Astrocyte of the cerebellum (primary cell): ENCODE measurements at places on chromosomes 2 and 18.

DNA sequence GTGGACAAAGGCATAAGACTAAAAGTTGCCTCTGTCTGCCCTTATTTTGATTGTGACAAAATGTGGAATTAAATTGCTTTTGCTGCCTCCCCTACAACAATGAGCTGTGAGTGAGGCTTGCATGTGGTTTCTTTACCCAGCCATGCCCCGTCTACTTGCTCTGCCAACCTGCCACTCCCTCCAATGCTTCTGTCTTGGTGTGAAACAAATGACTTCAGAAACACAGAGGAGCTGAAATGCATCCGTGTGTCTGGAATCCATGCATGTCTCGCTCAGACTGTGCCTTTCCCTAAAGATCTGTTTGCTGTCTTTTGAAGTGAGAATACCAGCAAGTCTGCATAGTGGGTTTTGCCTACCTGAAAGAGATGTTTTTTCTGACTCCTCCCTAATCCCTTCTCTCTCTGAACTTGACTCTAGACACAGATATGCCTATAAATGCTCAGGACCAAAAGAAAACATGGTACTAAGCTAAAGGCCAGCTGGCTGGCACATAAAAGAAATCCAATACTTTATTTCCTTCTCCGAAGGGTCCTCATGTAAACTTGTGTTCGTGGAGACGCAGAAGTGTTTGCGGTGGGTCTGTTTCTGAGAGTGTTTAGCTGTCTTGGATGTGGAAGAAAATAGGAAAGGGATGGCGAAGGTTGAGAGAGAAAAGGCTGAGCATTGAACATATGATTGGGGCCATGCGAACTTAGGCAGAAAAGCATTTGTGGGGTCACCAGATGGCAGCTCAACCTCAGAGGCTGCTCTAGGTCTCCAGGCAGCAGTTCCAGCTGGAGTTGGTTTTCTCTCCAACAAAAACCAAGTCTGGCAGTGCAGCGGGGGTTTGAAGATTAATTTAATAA is 120.5 kb downstream of the CCBE1 start:
- no peak for DNase-seq

DNA sequence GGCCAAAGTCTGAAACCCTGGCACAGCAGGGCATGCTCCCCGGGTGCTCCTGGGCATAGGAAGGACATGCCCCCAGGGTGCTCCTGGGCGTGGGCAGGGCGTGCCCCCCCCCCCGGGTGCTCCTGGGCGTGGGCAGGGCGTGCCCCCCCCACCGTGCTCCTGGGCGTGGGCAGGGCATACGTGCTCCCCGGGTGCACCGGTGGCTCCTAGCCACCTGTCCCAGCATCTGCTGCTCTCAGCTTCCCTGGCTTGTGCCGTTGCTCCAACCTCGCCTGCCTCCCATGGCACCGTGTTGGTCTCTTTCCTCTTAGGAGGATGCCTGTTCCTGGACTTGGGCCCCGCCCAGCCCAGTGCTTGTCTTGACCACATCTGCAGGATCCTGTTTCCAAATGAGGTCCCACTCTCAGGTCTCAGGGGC is 95.6 kb upstream of the CTDP1 start:
- DNase-seq, result no peak

GRCh38 chr18:8549254-8549757 is 59.9 kb upstream of the RAB12 start:
- DNase-seq, result no peak

- no peak for DNase-seq
Observed at GRCh38 chr2:149562324-149562723, 25.3 kb downstream of the MMADHC start.

DNA sequence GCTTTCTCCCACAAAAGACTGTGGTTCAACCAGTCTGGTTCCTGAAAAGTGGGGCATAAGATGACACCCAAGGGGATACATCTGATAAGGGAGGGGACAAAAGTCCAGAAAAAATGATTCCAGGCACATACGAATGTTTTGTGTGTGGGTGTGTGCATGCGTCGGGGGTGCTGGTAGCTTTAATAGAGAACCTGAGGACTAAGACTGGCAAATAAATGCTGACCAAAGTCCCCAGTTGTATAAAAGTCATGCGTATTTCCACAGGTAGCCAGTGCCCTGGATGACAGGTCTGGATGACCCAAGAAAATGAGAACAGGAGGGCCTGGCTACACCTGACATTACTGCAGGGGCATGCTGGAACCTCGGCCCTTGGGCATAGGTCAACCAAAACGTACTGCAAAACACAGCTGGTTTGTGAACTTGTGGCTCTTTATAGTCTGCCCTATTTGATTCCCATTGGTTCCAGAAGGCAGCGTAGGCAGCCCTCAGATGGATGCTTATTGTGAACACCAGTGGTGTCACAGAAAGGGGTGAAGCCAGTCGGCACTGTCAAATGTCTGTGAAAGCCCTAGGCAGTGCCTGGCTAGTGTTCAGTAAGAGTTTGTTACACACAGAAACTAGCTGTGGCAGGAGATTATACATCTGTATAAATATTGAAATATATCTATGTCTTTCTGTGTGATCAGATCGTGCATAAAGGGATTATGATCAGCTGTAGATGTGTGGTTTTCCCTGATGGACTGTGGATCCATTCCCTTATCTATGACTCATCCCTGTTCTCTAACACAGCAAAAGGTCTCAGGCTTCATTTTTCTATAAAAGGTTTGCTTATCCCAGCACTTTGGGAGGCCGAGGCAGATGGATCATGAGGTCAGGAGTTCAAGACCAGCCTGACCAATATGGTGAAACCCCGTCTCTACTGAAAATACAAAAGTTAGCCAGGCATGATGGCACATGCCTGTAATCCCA is 58.3 kb downstream of the INSIG2 start:
- no peak for DNase-seq

GRCh38 chr2:218813771-218814460 is 17.7 kb downstream of the PRKAG3 start:
- DNase-seq, result no peak

GRCh38 chr2:31366733-31367132 is 47.8 kb downstream of the XDH start:
- no peak for DNase-seq

DNA sequence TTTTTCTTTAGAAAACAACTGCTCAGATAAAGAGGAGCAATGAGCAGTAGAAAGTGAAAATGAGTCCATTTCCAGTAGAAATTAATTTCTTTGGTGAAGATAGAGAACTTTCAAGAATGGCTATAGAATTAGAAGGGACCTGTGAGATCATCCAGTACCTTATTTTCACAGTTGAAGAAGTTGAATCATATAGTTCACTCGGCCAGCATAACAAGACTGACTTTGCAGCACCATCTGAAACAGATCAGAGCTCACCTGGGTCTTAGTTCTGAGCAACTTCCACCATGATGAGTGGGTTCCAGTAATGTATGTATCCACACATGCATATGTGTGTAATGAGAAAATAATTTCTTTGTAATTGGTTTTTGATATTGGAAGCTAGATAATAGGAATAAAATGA is 58.6 kb downstream of the CERS6 start:
- DNase-seq, result no peak

- no peak for DNase-seq
Observed at GRCh38 chr2:19132967-19133366, 225.5 kb downstream of the OSR1 start.

GRCh38 chr2:10487081-10487740 is 39.1 kb upstream of the ODC1 start:
- no peak for DNase-seq

- DNase-seq, result no peak
Observed at GRCh38 chr2:109614715-109615636, 812 bp downstream of the SOWAHC start.

- DNase-seq, result no peak
Observed at GRCh38 chr2:18980104-18980785, 378.2 kb downstream of the OSR1 start.

DNA sequence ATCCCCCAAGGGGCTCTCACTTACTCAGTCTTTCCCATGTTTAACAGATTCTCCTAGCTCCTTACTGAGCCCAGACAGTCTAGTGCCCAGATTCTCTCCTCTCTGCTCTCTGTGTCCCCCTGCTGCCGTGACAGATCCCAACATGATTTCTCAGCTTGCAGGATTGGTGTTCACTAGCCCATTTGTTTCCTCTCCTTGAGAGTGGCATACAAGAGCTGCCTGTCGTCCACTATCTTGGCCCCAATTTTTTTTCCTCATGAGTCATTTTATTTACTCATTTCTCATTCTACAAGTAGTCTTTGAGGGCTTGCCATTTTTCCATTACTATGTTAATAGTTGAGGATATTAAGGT is 199.9 kb upstream of the FN1 start:
- DNase-seq, result no peak

DNA sequence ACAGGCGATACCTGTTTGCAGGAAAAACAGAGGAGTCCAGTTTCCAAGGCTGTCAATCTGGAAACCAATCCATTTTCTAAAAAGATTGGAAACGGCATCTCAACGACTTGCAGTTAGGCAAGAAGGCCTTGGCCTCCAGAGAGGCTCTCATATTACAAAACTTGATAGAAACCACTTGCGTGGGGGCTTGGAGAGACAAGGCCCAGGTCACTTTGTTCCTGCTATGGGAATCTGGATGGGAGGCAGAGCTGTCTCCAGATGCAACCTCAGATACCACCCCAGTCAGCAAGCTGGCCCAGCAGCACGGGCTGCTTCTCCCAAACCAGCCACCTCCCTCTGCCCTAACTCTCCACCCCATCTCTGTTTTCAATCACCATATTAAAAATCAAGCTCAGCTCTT is 298.8 kb downstream of the TNS1 start:
- no peak for DNase-seq

GRCh38 chr2:222299906-222300725 is 1.3 kb upstream of the PAX3 start:
- no peak for DNase-seq

- no peak for DNase-seq
Observed at GRCh38 chr2:42900289-42900891, 108.0 kb upstream of the HAAO start.

DNA sequence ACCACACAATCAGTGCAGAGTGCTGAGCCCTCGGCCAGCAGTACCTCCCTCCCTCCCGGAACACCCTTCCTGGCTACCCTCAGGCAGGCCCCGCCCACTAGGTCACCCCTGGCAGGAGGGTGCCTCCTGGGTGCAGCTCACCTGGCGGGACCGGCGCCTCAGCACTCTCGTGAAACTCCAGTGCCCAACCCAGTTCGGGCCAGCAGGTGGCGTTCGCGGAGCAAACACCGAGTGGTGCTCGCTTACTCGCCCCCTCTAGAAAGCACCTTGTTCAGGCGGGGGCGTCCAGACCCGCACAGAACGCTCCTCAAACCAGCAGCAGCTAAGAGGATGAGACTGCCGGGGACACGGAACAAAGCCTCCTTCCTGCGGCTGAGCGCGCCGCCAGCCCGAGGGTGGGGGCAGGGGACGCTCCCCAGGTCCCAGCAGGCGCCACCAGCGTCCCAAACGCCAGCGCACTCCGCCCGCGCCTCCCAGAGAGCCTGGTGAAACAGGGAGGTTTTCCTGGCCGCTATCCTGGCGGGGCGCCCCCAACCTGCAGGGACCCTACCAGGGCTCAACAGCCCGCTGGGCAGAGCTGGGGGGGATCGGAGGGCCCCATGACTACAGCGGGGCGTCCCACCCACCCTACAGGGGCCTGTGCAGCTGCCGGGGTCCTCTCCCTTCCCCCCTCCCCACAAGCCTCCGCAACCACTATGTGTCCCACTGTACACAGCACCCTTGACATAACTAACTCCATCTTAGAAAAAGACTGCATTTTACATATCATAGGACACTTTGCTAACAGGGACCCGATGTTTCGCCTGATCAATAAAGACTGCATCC is 44.7 kb downstream of the MRPS5 start:
- DNase-seq, result peak; percentile 19

DNA sequence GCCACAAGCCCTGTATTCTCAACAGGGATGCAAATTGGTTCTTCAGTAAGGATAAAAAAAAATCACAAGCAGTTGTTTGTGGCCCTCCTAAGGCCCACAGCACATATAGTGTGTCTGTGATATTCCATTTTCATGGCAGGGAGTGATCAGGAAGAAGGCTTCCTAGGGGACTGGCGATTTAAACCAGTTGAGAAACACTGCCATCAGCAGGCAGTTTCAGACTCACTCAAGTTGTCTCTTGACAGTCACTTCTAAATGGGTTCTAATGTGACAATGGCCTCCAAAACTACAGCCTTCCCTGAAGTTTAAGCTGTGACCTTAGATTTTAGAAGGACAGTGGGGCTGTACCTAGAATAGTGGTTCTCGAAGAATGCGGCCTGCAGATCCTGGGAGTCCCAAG is 6.0 kb downstream of the CIAO1 start:
- DNase-seq, result no peak

GRCh38 chr2:198072655-198073054 is 268.3 kb downstream of the PLCL1 start:
- no peak for DNase-seq

DNA sequence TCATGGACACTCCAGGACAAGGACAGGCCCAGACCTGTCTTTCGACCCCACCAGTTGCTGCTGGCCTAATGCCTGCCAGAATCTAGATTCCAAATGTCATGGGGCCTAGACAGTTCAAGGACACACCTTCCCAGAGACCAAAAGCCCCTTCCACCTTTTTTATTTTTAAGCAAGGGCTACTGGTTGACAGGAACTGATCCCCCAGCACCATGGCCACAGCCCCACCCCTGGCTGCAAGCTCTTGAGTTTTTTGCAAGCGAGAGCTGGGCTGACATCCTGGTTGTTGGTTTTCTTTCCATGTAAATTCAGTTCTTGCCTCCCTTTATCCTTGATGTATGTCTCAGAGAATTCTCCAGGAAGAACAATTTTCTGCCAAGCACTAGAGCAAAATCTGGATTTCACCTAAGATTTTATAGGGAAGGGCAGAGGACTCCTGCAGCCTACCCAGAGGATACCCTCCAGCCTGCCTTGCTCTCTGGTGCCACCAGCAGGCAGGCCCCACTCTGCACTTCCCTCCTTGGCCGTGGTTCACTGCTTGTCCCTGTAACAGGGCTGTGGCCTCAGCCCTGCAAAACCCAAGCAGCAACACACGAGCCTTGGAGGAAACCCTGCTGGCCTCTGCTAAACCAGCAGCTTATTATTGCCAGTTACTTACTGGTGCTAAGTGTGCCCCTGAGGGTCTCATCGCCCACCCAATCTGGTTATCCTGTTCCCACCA is 97.7 kb downstream of the TWIST2 start:
- DNase-seq, result no peak

- no peak for DNase-seq
Observed at GRCh38 chr2:80135001-80135400, 169.6 kb downstream of the LRRTM1 start.

- no peak for DNase-seq
Observed at GRCh38 chr2:176583607-176584006, 314.4 kb downstream of the MTX2 start.

- DNase-seq, result no peak
Observed at GRCh38 chr2:181240844-181241243, 216.3 kb upstream of the ITGA4 start.

- no peak for DNase-seq
Observed at GRCh38 chr2:84338069-84338468, 121.0 kb downstream of the SUCLG1 start.
